ENCODE measurements at places on chromosomes 16 and 17. TPM values are rescaled to one million over a fixed set of nuclear protein-coding genes. Genes with fewer than 3 reads are reported as not detected.

- no peaks in the 10 kb centered on the region for H3K36me3 ChIP-seq
- no peaks in the 10 kb centered on the region for H3K27me3 ChIP-seq
- no peak overlapping the region for H3K4me3 ChIP-seq
These were observed 87.2 kb upstream of the TOX3 start for GRCh38 chr16:52634104-52634503.

DNA sequence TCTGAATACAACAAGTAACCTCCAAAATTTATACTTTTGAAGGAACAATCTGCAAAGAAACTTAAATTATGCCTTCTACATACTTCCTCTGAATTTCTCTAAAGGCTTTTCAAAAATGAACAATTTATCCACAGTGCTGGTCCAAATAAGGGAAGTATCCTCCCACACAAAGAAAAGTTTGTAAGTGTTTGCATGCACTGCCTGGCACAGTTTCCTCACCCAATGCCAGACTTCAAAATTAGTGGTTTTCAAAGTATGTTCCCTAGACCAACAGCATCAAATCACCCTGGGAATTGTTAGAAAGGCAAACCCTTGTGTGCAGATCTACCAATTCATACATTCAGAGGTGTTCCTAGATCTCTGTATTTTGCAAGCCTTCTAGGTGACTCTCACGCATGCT, 82.5 kb downstream of the PCTP start:
- H3K36me3 ChIP-seq: no peaks in the 10 kb centered on the region
- no peaks in the 10 kb centered on the region for H3K4me1 ChIP-seq

DNA sequence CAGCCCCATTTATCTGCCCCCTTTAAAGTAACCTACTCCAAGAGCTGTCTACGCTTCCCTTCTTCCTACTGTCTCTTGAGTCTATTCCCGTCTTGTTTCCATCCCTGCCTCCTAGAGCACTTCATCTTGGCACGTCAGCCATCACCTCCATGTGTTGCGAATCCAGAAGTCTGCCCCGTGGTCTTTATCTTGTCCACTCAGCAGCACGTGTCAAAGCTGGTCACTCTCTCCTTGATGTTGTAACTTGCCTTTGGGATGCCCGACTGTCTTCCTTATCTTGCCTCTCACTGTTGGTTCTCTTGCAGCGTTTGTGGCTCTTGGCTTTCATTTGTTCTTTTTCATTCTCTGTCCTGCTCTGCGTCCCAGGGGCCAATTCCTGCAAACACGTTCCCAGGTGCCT, 99.4 kb downstream of the PLCG2 start:
- no peaks in the 10 kb centered on the region for H3K36me3 ChIP-seq
- no peak overlapping the region for H3K4me3 ChIP-seq
- H3K4me1 ChIP-seq: no peaks in the 10 kb centered on the region
- H3K27me3 ChIP-seq: no peaks in the 10 kb centered on the region

Gene MRC2
- total RNA-seq: 30.7 TPM

Gene AOC3
- total RNA-seq: 19.0 TPM

Gene TEX19
- total RNA-seq: not detected

Gene RAMP2
- total RNA-seq: 52.2 TPM
